ENCODE measurements at places on chromosomes 5 and 9. TPM values are rescaled to one million over a fixed set of nuclear protein-coding genes. Genes with fewer than 3 reads are reported as not detected.

IER5L gene
- 10.7 TPM for total RNA-seq

SHB gene
- total RNA-seq: 19.0 TPM

CDKN2B gene
- total RNA-seq: 4.7 TPM

TXNDC15 gene
- total RNA-seq: 31.0 TPM

STOM gene
- 104 TPM for total RNA-seq

GSN gene
- total RNA-seq: 124 TPM

PCDHB6 gene
- total RNA-seq: not detected

DNA sequence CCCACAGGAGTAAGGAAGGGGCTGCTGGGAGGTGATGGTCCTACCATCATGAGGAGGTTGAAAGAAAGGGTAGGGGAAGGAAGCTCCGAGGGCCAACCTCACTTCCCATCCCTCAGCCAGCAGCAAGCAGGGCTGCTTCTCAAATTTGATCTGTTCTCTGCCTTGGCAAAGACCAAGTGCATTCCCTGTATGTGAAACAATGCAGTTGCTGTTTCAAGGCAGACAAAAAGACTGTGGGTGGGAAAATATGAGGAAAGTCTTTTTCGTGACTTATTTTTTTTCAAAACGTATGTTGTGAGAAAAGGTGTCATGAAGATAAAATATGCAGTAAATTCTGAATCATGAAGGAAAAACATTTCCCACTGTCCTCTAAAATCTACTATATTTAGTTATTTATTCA, 165.9 kb downstream of the ARSB start:
- DNase-seq: no peak

DNA sequence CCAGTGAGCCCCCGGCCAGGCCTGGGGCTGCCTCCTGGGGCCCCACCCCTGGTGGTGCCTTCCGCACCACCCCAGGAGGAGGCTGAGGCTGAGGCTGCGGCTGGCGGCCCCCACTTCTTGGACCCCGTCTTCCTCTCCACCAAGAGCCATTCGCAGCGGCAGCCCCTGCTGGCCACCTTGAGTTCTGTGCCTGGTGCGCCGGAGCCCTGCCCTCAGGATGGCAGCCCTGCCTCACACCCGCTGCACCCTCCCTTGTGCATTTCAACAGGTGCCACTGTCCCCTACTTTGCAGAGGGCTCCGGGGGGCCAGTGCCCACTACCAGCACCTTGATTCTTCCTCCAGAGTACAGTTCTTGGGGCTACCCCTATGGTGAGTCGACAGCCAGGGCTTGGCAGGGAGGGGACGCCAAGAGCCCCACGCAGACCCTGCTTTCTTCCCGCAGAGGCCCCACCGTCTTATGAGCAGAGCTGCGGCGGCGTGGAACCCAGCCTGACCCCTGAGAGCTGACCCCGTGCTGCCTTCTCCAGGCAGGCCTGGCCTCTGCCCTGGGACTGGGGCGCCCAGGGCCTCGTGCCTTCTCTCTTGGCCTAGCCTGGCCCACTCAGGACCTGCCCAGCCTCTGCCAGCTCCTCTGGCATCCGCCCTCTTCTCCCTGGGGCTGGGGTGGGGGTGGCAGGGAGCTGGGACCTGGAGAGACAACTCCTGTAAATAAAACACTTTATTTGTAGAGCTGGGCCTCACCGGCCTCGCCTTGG, 4.0 kb upstream of the EHMT1 start:
- DNase-seq: no peak

GRCh38 chr9:91712811-91713210, 237.2 kb downstream of the ROR2 start:
- DNase-seq: no peak

DNA sequence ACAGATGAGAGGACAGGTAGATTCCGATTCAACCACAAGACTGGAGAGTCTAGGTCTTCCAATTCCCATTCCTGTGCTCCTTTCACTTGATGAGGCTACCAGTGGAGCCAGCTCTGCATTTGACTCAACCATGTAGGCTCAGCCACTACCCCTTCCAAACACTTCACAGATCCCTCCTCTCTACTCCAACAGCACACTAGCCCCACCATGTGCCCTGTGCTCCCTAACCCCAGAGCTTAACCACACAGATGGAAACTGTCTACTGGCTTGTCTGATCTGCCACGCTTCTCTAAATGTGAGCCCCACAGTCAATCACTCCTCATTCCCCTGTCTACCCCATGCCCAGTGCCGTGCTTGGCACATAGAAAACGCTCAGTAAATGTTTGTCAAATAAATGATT, 508.2 kb downstream of the CDK5RAP2 start:
- no peak for DNase-seq

DNA sequence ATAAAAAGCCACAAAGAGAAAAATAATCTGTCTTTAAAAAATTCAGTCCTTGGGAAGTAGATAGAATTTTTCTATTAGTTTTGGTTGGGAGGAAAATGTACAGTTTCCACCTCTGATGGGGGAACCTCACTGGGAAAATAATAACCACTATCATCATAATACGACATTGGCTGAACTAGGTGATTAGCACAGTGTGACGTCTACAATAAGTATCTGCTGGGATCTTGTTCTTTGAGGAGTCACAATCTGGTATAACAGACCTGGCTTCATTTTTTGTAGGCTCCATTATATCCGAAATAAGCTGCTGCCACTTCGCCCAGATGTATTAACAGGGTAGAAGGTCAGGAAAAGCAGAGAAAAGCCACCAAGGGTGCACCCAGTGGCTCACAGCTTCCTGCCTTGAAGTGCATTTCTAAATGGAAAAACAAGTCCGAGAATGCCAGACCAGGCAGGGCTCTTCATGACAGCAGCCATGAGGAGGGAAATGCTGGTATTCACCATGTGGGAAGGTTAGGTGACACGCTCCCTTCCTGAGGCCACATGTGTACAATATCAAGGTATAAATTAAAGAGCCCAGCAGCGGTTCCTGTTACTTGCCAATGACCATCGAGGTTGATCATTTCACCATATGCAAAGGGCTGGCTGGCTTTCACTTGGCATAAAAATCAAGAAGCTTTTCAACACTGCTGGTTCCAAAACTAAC, 152.8 kb downstream of the PRELID2 start:
- DNase-seq: no peak

DNA sequence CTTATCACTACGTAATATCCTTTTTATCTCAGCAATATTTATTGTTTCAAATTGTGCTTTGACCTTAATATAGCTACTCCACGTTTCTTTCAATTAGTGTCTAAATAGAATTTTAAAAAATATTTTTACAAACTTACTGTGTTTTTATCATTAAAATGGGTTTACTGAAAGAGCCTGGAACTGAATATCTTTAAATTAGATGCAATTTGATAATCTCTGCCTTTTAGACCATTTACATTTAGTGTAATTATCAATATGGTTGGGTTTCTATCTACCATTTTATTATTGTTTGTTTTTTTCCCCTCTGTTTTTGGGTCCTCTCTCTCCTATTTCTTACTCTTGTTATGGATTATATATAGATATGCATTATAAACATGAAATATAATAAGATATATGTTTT, 327.8 kb downstream of the IRX2 start:
- no peak for DNase-seq

GRCh38 chr5:32004404-32004803, 169.7 kb downstream of the GOLPH3 start:
- DNase-seq: no peak

GRCh38 chr5:152938630-152939029, 533.6 kb upstream of the NMUR2 start:
- DNase-seq: no peak

- DNase-seq: no peak
These were observed 3.6 kb upstream of the DRD1 start for GRCh38 chr5:175447571-175447970.
